ENCODE measurements at places on chromosomes 12 and 14.

DNA sequence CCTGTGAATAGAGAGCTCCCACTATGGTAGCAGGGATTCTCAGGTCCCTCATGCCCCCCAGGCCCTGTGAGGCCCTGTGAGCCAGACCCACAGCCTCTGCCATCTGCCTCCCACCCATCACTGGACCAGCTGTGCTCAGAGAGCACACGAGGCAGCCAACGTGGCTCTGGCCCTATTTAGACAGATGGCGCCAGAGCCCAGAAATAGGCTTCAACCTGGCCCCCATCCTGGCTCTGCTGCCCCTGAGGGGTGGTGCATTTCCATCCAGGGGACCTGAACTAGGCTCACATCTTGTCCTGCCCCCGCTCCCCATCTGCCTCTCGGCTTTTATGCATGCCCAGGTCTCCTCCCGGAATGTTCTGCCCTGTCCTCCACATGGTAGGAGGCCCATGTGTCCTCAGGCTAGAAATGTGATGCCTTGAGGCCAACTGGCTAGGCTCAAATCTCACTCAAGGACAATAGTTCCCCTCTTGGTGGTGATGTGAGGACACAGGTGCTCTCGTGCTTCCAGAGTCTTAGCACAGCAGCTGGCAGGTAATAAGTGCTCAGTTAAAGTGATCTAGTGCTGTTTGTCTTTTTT, 18.9 kb downstream of the TMEM63C start:
- no peak for DNase-seq

DNA sequence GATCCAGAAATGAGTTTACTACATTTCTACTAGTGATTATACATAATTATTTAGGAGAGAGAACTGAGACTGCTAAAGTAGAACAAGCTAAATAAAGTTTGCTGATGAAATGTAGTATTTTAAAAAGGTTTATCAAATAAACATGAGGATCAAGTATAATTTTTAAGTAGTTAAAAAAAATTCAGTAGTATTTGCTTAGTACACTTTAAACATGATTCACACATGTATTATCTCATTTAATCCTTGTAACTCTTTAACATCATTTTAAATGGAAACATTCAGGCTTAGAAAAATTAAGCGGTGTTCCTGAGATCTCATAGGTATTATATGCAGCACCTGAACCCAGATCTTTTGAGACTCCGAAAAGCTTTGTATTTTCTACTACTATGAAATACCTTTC, 8.7 kb downstream of the SNW1 start:
- no peak for DNase-seq

DNA sequence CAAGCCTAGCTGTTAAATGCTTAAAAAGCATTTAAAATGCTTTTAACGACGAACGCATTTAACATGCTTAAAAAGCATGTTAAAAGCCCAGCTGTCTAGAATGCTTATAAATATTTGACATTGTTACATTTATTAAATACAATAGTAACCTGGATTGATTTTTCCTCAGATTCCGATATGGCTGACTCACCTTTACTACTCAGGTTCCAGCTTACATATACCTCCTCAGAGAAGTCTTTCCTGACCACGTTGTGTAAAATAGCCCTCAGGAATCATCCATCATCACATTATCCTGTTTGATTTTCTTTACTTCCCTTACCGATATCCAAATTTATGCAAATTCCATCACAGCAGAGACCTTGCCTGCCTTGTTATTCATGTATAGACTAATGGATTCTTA, 51.4 kb downstream of the SLC41A2 start:
- DNase-seq: no peak

DNA sequence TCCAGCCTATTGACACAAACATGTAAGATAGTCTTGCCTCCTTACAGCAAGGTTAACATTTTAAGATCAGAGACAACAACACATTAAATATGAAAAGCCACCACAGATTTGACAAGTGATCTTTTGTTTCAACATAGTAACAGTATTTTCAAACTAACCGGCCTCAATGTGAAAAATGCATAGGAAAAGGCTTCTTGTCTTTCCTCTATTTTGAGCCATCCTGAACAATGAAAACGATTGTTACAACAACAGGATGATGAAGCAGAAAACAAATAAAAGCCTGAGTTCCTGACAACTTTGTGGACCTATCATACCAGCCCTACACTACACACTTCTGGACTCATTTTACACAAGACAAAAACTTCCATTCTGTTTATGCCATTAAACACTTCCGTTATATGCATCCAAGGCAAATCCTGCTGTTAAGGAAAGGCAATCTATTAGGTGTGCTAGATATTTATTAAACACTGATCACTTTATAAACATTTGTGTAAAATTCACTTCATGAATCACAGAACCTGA, 37.3 kb downstream of the BAZ1A start:
- no peak for DNase-seq

GRCh38 chr14:101255765-101256125, 305.6 kb upstream of the DIO3 start:
- no peak for DNase-seq

DNA sequence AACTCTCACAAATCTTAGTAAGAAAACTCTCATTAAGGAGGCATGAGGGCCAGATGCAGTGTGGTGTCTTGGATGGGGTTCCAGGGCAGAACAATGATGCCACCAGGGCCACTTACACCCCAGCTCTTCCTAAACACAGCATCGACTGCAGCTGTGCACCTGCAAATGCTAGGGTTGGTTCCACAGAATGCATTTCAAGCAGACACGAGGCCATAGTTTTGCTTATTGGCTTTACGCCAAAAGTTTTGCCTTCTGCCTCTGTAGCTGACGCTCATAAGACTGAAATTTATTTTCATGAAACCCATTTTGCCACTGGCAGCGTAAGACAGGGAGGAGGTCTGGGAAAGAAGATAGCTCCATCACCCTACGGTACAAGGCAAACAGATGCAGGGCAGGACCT, 179.0 kb downstream of the RIMBP2 start:
- no peak for DNase-seq

DNA sequence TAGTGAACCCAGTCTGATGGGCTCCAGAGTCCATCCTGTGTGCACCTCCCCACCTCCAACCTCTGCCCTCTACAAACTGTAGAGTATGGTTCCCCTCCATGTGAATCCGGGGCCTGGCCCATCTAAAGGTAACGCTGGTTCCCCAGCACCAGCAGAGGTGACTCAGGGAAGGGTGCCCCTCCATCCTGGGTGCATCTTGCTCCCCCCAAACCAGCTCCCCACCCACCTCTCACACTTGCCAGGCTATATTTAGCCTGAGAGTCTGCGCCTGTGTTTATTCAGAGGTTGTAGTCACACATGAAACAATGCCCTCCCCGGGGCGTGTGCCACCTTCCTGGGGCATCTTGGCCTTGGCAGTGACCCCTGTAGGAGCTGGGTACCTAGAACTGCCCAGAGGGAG, 26.2 kb downstream of the RASAL1 start:
- no peak for DNase-seq

DNA sequence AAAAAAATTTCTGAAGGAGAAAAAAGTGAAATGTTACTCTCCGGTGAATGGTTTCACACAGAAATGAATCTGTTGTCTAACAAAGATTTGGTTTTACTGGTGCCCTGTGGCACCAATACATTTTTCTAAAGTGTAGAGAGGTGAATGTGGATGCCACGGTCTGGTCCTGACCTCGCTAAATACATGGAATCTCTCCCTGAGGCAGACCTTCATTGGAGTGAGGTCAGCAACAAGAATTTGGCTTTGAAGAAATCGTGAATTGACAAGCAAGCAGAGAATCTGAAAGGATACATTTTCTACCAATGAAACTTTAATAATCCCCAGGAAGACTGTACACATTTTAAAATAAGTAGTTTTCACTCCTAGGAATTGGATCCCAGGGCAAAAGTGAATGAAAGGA, 81.2 kb upstream of the OTOGL start:
- no peak for DNase-seq

- peak; percentile 19 for DNase-seq
These were observed 51.2 kb upstream of the KCNH3 start for GRCh38 chr12:49487605-49488004.

DNA sequence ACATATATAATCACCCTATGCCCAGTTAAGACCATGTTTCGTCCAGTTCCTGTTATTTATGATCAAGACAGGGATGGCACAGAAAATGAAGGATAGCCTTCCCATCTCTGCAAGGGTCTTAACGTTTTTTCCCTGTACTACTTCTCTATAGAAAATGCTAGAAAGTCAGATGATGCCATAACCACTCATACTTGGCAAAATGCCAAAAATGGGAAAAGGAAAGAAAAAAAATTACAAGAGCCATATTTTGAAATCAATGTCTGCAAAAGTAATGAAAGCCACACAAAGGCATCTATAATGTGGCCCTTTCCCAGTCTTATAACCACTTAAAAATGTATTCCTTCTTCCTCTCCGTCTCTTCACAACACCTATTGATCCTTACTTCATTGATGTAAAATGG, 1.8 kb upstream of the MYL6B start:
- peak; percentile 53 for DNase-seq
